ENCODE measurements at places on chromosomes 7 and 10.

DNA sequence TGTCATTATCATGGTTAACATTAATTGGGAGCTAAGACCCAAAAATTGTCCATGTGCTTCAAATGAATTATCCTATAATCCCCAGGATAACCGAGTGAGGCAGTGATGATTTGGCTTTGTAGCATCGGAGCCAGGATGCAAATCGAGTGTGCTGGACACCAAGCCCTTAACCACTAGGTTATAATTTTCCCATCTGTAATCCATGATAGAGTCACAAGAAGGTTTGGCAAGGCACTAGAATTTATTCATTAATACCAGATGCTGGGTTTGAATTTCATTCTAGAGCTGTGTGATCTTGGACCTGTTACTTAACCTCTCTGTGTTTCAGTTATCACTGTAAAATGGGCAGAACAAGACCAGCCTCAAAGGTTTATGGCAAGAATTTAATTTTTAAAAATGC, 21.0 kb upstream of the ITGB1 start:
- no peak for DNase-seq

- no peak for DNase-seq
Measured at GRCh38 chr7:42590771-42591310, 321.0 kb downstream of the C7orf25 start.

GRCh38 chr10:5393529-5393928, 11.1 kb downstream of the TUBAL3 start:
- no peak for DNase-seq

GRCh38 chr7:93601363-93601762, 26.8 kb upstream of the CALCR start:
- DNase-seq = peak; percentile 21

DNA sequence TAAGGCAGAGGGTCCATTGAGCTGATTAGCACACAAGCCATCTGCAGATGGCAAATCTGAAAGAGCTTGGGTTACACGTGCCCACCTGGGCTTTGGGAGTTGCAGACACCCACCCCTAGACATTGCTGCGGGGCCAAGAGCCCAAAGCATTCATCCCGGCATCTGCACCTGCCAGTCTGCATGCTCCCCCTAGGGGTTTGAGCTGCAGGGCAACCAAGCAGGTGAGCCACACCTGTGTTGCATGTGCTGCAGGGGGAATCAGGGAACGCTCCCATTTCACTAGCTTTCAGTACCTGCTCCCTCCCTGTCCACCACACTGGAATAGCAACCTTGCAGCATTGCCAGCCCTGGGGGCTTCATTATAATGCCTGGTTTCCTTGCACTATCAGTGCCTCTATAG, 21.1 kb downstream of the C7orf33 start:
- no peak for DNase-seq

DNA sequence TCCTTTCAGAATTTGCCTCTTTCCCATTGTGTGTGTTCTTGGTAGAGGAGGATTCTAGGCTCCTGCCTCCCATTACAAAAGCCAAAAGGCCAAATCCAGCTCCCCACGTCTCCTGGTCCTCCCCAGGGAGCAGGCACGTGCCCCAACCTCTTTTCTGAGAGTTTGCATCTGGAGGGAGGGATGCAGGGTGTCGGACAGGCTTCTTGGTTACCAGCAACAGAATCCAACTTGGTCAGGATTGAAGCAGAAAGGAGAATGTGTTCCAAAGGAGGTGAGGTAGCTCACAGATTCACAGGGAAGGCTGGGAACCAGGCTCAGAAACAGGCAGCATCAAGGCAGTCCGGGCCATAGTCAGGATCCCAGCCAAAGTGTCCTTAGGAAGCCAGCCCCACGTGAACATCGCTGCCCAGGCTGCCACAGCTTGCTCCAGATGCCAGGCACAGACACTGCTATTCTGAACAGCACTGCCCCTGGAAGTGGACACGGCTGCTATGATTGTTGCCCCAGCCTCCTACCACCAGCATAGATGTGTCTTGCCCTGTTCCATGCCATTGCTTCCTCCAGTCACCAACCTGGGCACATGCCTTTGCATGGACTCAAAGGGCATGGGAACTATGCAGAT, 264.2 kb upstream of the ZMIZ1 start:
- DNase-seq = no peak

- DNase-seq = peak; percentile 13
Measured at GRCh38 chr10:4384245-4384644, 441.8 kb upstream of the AKR1E2 start.

DNA sequence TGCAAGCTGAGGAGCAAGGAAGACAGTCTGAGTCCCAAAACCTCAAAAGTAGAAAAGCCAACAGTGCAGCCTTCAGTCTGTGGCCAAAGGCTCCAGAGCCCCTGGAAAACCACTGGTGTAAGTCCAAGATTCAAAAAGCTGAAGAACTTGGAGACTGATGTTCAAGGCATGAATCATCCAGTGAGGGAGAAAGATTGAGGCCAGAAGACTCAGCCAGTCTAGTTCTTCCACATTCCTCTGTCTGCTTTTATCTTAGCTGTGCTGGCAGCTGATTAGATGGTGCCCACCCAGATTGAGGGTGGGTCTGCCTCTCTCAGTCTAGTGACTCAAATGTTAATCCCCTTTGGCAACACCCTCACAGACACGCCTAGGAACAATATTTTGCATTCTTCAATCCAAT, 20.1 kb upstream of the MDFIC start:
- DNase-seq = no peak

- peak; percentile 60 for DNase-seq
Measured at GRCh38 chr10:101061624-101062231, at the start of gene KAZALD1. TSS of gene KAZALD1 (plus strand) at chr10:101061989. CDS start at chr10:101062593, 604 bp downstream.

- DNase-seq = peak; percentile 47
Measured at GRCh38 chr10:79434223-79434687, 11.2 kb downstream of the ZCCHC24 start.

- peak; percentile 73 for DNase-seq
Measured at GRCh38 chr7:38840736-38841460, 68.1 kb downstream of the VPS41 start.

- DNase-seq = no peak
Measured at GRCh38 chr10:127945948-127946711, 39.2 kb downstream of the PTPRE start.

GRCh38 chr7:20543500-20543899, 72.0 kb upstream of the ABCB5 start:
- no peak for DNase-seq

- peak; percentile 58 for DNase-seq
Measured at GRCh38 chr10:120506674-120507073, 49.6 kb downstream of the PLPP4 start.

- DNase-seq = no peak
Measured at GRCh38 chr7:37416378-37417106, 32.1 kb downstream of the ELMO1 start.

- no peak for DNase-seq
Measured at GRCh38 chr7:105810556-105810955, 65.8 kb downstream of the ATXN7L1 start.

- DNase-seq = no peak
Measured at GRCh38 chr7:149791-150636, 42.4 kb upstream of the FAM20C start.

DNA sequence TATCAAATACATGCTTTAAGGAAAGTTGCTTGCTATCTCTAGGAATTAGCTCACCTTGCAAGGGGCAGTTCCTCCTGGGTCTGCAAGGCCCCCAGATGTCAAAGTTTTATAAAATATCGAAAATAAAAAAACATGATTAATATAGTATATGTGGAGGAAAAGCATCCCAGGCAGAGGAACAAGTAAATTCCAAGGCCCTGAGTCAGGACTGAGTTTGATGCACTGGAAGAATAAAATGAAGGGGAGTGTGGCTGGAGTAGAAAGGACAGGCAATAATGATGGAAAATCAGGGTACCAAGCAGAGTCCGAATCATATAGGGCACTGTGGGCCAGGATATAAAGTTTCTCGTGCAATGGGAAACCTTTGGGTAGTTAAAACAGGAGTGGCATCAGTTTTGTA, 112.4 kb upstream of the EEPD1 start:
- peak; percentile 73 for DNase-seq

GRCh38 chr7:47844311-47844710, 104.0 kb downstream of the PKD1L1 start:
- DNase-seq = no peak

DNA sequence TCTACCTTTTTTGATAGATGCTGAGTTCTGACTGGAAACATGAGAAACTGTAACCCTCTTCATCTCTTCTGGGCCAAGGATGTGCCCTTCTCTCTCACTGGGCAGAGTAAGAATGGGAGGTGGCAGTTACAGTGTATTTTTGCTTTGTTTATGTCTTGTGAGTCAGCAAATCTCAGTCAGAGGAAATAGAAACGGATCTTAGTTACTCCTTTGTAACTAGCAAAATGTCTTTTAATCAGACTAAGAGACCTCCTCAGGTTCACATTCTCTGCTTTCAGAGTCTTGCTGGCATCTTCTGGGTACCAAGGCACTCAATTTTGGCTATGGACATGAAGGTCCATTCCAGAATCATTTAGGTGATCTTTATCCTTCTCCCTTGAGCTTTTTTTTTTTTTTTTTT, 70.9 kb downstream of the HHEX start:
- DNase-seq = peak; percentile 86
